Colonic mucosa (tissue), 4 donors: ENCODE measurements at places on chromosomes 1 and 21. TPM values are rescaled to one million over a fixed set of nuclear protein-coding genes. Genes with fewer than 3 reads are reported as not detected.

The ACKR1 gene
- total RNA-seq: 11.6 TPM

The C1orf141 gene
- not detected for total RNA-seq

The SDC3 gene
- 24.2 TPM for total RNA-seq

The LIN28A gene
- 1.4 TPM for total RNA-seq

The ANGPTL3 gene
- not detected for total RNA-seq
